ENCODE measurements at places on chromosomes 1 and 21. TPM values are rescaled to one million over a fixed set of nuclear protein-coding genes. Genes with fewer than 3 reads are reported as not detected.

Gene FCRLB
- 2.6 TPM for total RNA-seq

Gene LAMB3
- 348 TPM for total RNA-seq

Gene ABCD3
- total RNA-seq = 21.4 TPM

Gene MNDA
- total RNA-seq = not detected

Gene CFHR5
- total RNA-seq = not detected

Gene NDC1
- 22.8 TPM for total RNA-seq

Gene APCS
- total RNA-seq = not detected

Gene PRRX1
- 2.9 TPM for total RNA-seq

Gene KLHDC9
- total RNA-seq = 2.9 TPM
